Lower lobe of right lung (tissue), 2 donors: ENCODE measurements at places on chromosomes 1 and 21. TPM values are rescaled to one million over a fixed set of nuclear protein-coding genes. Genes with fewer than 3 reads are reported as not detected.

DNA sequence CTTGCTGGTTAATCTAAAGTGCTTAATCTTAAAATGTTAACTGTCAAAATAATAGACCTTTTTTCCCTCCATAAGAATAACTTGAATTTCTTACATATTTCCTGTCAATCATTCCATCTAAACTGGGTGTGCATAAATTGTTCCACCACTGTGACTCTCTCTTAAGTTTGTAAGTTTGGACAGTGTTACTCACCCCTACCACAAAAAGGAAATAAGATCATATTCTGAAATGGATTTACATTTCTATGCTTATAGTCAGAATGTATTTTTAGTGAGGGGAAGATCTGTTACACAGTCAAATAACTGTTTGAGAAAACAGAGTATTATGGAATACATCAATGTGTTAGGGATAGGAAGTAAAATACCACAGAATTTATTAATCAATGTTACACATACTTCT lies 109.6 kb upstream of the DPYD start:
- no peak for DNase-seq

GRCh38 chr21:26072666-26073615 lies 97.6 kb downstream of the APP start:
- no peak for DNase-seq

DNA sequence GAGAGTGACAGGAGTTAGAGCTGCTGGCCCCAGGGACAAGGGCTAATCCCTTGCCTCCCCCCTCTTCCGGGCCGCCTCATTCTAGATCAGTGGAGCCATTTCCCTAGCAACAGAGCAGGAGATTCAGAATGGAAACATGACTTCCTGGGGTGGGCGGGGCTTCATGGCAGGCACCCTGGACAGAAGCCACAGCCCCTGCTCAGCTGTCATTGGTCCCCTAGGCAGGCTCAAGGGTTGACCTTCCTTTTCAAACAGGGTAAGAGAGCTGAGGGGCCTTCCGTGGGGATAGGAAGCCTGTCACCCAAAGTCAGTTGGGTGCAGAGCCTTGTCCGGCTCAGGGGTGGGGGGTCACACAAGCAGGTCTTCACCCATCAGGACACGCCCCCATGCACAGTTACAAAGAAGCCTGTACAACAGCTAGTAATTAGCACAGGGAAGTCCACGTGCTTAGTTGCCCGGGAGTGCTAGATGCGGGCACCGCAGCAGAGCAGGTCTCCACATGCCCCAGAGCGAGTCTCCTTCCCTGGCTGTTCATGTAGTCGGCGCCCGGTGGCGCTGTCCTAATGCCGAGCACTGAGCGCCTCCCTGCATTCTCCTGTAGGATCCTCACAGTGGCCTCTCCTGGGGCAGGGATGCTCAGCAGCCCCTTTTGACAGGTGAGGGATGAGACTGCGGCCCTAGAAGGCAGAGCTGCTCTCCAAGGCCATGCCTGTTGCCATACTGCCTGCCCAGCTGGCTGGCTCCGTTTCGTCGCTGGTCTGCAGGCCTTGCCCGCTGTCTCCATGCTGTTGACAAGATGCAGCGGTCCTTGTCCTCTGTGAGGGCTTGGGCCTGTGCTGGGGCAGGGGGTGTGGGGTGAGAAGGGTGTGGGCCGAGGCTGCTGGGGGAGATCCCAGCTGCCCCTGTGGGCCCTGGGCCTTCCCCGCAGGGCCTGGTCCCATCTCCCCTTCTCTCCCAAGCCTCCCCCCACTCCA lies 5.1 kb downstream of the TMEM201 start:
- DNase-seq = peak; percentile 77

DNA sequence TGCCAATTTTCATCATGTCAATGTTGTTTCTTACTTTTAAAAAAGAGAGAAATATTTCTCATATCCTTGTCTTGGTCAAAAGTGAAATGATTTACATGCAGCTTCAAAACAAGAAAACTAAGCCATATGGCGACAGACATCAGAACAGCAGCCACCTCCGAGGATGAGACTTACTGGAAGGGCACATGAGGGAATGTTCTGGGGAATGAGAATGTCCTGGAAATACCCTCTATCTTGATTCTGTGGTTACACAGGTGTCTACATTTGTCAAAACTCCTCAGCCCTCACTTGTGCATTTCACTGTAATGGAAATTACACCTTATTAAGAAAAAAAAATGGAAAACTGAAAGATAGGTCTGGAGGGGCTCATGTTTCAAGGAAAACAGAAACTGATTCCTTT lies 14.2 kb upstream of the ECE1 start:
- DNase-seq = no peak

- DNase-seq = no peak
Observed at GRCh38 chr21:37072274-37072987, 440 bp downstream of the PIGP start.

GRCh38 chr1:159188375-159188788 lies 16.3 kb upstream of the ACKR1 start:
- DNase-seq = peak; percentile 75

- no peak for DNase-seq
Observed at GRCh38 chr1:168477792-168478191, 66.0 kb downstream of the XCL2 start.

DNA sequence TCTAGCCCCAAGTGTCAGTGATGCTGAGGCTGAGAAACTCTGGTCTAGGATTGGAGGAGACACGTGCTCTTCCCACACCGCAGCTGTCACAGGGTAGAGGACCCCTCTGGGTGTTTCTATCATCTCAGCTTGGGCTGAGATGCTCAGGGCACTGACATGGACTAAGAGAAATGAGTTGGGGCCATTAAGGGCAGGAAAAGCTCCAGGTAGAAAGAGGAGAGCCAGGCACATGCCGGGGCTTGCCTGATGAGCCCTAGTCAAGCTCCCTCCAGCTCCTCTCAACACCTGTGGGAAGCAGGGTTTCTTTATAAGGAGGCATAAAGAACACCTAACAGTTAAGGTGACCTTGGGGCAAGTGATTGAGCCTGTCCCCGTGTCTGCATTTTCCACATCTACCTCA lies 17.3 kb downstream of the ABCA4 start:
- DNase-seq = no peak

- no peak for DNase-seq
Observed at GRCh38 chr1:235018161-235018560, 110.5 kb downstream of the TOMM20 start.

DNA sequence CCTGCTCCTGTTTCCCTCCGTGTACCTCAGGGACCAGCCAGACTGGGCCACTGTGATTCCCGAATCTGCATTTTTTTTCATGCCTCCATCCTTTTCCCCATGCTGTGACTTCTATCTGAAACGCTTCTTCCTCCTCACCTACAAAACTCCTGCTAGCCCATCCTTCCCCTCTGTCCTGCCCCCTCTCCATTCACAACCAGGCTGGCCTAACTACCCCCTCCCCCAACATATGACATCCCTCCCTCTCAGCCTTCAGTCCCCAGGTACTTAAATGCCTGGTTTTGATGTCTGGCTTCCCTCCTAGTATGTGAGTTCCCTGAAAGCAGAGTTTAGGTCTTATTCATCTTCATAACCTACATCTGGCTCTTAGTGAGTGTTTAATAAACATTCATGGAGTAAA lies 82.7 kb downstream of the TAS1R2 start:
- DNase-seq = no peak

DNA sequence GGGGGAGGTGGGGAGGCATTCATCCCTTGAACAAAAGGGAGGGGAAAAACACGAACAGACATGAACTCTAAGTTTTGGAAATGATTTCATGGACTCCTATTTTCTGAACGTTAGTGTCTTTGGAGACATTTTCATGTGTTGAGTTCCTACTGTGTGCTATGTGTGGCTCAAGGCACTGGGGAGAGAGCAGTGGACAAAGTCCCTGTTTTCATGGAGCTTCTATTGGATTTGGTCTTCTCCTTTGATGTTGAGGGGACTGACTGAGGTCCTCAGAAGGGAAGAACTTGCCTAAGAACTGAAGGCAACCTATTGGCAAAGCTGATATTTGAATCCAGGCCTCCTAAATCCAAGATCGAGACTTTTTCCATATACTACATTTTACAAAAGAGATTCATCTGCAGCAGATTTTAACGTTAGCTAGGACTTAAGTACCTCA lies 30.4 kb downstream of the JUN start:
- DNase-seq = no peak

DNA sequence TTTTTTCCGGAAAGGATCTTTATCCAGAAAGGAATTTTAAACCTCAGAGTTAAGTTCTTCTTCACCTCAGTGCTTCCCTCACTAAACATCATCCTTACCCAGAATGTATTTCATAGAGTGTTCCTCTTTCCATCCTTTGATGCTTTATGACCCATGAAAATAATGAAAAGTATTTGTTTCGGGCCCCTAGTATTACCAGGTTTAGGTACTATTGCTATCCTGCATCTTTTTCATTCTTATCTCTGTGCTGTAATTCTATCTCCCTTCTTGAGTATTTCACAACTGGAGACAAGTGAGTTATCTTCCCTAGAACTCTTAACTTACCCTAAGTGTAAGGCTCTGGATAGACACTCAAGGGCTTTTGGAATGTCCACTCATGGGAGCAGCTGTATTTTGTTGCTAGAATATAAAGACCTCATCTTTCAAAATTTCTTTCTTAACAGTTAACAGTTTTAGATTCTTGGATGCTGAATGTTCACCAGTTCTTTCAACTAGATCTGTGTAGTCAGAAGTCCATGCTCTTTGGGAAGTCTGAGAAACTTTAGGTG lies 26.2 kb downstream of the UCK2 start:
- DNase-seq = no peak

GRCh38 chr1:109156916-109157385 lies 43.0 kb downstream of the ELAPOR1 start:
- DNase-seq = no peak

DNA sequence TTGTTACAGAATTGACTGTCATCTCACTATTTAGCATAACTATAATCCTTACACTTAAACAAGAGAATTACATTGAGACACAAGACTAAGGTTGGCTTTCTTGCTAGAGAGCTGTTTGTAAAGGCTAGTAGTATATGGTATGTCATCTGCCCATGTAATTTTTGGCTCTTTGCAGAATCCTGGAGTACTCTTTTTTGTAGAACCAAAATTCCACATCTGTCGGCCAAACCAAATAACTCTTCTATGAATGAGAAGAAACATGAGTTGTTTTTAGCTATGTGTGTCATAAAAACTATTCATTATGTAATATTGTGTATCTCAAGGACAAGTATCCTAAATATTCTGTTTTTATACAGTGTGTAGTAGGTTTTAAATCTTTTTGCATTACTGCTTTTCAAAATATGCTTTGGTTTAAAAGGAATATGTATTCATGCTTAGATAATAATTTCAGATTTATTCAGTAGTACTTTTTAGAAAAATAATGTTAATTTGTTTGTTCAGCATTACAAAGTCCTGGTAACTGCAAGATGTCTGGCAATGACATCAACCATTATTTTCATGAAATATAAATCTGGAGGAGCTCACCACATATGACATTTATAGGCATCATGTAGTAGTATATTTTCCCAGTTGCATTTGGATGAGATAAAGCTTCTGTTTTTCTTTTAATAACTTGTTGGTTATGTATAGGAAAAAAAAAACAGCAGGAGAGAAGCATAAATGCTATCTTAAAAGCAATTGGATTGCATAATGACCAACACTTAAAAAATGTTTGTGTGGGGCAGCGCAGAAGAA lies 159.8 kb downstream of the HS2ST1 start:
- DNase-seq = no peak

DNA sequence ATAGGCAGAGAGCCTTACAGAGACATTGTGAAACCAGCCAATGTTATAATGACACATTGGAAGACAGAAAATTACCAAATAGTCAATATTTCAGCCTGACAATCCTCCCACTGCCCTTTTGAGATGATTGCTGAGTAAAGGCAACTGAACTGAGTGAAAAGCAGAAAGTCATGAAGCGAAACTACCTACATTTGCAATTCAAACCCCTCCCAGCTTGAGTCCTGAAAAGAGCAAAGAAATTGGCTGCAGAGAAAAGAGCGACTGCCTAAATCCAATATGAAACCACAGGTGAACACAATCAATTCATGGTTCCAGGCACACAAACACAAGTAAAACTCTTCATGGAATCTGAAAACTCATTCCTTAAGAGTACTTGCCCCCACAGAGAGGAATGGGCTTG lies 143.4 kb upstream of the CHRM3 start:
- no peak for DNase-seq

- no peak for DNase-seq
Observed at GRCh38 chr1:40973912-40974311, 5.6 kb upstream of the CTPS1 start.

- DNase-seq = no peak
Observed at GRCh38 chr1:973459-974292, 7.4 kb downstream of the PLEKHN1 start.

DNA sequence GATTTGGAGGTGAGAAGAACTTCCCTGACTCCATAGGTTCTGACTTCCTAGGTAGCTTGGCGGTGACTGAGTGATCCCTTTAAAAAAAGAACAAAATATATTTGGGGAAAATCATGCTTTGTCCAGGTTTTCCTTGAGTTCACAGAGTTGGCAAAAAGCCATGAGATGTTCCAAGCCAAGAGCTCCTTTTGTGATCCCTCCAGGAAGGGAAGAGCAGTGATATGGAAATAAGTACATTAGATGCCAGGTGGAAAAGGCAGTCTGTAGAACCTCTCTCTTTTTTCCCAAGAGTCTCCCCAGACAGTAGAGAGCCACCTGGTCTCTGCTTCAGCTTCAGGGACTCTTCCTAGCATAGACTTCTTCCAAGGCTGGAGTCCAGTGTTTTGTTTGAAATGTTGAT lies 10.2 kb downstream of the TLCD4 start:
- DNase-seq = no peak

GRCh38 chr1:38114241-38115026 lies 67.8 kb upstream of the POU3F1 start:
- no peak for DNase-seq

- no peak for DNase-seq
Observed at GRCh38 chr1:39450956-39451606, 40.4 kb upstream of the BMP8A start.

DNA sequence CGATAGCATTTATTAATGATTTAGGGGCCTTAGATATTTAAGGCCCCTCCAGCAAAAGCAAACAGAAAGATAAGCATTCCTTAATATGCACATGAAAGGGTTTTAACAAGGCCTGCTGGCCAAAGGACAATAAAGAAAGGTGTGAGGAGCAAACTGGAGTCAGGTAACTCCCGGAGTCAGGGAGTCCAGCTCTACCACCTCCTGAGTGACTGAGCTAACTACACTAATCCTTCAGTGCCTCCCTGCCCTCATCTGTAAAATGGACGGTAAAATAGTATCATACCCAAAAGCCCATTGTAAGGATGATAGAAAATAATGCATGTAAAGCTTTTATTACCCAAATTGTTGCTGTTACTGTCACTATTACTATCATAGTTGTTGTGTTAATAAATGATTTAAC lies 161.7 kb downstream of the SIPA1L2 start:
- DNase-seq = no peak

DNA sequence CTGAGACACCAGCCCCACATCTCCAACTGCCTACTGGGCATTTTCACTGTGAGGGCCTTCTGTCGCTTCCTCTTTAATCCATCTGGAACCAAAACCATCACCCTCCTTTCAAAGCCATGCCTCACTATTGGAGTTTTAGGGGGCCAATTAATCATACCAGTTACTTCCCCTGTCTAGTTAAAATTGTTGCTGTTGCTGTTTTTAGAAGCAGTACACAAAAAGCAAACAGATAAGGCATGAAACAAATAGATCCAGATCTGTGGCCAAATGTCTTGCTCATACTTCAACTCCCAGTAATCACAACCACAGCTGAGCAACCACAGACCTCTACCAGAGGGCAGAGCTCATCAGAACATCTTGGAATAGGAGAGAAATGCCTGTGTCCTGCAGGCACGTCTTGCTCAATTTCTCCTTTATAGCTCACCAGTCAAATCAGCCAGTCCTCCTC lies 133.8 kb upstream of the C1orf105 start:
- no peak for DNase-seq

The A3GALT2 gene
- not detected for total RNA-seq

The RIMKLA gene
- 7.1 TPM for total RNA-seq

The IFI44 gene
- 80.5 TPM for total RNA-seq

The PGLYRP4 gene
- 0.30 TPM for total RNA-seq

The ACOT11 gene
- total RNA-seq = 5.0 TPM
